Activated CD4-positive, alpha-beta T cell treated with anti-CD3 and anti-CD28 coated beads, Interleukin-2, amount 50 U/mL, for 4 hours (primary cell): ENCODE measurements at places on chromosomes 5 and 9.

- no peak for DNase-seq
Measured at GRCh38 chr9:121750715-121751623, 99.5 kb downstream of the DAB2IP start.

GRCh38 chr5:31382051-31382878 is 149.6 kb downstream of the DROSHA start:
- no peak for DNase-seq

GRCh38 chr9:126439883-126440653 is 113.4 kb downstream of the MVB12B start:
- no peak for DNase-seq

GRCh38 chr9:16293610-16294009 is 576.9 kb downstream of the BNC2 start:
- no peak for DNase-seq

DNA sequence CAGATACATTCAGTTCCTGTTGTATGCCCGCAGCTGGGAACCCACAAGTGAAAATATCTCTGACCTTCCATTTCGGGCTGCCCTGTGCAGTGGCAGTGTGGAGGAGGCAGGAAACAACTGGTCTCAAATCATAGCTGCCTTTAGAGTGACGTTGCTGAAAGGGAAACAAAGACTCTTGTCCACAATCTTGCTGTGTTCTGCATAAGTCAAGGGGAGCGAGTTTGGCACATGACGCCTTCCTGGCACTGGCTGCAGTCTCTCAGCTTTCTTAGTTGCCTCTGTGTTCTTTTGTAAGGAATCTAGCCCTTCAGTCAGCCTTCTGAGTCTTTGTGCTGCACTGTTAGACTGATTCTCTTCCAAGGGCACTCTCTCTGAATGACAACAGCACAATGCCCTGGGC is 24.0 kb downstream of the ADAMTS16 start:
- DNase-seq = no peak

DNA sequence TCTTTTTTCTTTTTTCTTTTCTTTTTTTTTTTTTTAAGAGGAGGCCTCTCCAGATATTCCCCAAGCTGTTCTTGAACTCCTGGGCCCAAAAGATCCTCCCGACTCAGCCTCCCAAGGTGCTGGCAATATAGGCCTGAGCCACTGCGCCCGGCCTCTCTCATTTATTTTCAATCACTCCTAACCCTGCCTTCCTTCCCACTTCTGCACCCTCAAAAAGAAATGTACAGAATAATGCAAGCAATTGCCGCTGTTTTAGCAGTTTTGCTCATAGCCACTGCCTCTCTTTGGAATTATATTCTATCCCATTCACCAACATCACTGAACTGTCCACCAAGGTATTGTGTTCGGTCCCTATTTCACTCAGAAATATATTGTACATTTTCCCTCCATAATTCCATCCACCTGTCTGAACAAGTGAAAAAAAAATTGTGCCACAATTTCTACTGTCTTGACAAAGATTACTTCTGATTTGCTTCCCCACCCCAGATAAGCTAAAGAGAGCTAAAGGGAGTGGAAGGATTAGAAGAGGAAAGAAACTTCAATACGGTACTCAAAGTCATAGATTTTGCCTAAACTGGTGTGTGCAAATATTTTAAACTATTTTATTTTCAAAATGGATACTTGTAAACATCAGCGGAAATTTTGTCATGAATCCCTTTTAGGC is 1.9 kb downstream of the FNBP1 start:
- no peak for DNase-seq

DNA sequence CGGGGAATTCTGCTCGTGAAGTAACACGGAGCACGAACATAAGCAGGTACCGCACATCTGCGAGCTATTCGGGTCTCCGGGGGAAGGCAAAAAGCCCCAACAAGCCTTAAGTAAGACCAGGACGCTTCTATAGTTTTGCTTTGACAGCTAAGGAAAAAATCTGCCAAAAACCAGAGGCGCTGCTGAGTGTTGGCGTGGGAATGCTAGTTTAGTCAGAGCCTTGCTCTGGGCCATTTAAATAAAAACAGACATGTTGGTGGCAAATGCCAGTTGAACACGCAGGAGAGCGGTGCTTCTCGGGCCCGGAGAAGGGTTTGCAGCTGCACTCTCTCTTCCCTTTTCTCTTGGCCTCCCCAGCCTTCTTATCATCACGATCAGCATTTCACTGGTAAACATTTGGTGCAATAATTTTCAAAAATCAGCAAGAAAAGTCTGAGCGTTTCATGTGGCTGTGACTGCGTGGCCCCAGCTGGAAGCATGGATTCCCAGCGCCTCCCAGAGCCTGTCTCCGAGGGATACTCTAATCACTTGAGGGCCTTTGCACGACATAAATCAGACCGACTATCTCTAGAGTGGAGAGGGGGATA is 6.4 kb upstream of the NOTCH1 start:
- no peak for DNase-seq

DNA sequence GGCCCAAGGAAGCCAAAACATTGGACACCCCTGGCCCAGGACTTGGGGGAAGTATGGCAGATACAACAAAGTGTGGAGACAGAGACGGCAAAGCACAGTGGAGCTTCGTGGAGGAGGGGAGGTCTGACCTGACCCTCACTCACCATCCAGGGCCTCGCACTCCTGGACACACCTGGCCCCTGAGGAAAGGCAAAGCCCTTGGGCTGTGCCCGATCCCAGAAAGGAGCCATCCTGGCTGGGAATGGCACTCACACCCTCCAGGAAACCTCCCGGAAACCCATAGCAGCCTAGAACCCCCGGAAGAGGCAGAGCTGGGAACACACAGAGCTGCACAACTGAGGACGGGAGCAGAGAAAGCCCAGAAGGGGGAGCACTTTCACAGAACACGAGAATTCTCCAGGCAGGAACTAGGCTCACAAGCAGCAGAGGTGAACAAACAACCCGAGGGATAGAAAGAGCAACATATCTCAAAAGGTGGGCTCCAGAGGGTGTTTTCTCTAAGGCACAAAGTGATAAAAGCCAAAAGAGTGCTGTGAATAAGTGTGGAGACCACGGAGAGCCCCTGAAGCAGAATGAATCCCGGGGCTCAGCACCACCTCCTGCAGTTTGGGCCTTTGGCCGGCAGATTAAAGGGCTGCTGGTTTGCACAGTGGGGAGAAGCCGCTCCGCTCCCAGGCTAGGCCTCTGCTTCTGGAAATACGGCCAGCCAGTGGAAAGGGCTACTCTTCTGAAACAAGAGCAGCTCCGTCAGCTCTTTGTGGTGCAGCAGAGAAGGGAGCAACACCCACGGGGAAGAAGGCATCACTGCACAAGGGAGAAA is 108.2 kb downstream of the UBE2R2 start:
- no peak for DNase-seq

DNA sequence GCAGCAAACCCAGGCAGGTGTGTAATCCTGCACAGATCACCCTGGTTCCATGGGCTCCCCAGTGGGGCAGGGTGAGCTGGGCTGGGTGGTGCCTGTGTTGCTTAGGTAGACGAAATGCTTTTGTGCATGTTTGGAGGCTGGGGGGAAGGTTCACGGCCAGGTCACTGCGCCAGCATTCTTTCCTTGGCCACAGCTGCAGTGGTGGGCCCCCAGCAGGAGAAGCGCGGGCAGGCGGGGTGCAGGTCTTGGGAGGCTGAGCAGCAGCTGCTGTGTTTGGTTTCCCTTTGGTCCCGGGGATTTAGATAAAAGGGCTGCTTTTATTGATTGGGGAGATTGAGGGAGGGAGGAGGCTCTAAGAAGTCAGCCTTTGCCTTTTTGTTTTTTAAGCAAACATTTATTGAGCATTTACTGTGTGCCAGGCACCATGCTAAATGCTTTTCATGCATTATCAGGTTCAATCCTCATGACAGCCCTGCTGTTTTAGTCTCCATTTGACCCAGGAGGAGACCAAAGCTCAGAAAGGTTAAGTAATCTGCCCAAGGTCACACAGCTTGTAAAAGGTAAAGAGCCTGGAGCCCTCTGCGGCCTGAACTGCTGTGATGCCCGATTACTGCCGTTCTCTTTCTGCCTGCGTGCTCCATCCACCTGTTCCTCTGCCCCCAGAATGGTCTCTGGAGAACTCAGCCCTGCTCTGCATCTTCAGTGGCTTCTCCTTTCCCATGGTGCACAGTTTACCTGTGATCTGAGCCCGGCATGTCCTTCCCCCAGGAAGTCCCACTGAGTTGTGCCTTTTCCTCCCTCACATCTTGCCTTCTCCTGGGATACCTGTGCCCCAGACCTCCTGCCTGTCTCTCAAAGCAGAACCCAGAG is 94.4 kb downstream of the MACROH2A1 start:
- DNase-seq = no peak

DNA sequence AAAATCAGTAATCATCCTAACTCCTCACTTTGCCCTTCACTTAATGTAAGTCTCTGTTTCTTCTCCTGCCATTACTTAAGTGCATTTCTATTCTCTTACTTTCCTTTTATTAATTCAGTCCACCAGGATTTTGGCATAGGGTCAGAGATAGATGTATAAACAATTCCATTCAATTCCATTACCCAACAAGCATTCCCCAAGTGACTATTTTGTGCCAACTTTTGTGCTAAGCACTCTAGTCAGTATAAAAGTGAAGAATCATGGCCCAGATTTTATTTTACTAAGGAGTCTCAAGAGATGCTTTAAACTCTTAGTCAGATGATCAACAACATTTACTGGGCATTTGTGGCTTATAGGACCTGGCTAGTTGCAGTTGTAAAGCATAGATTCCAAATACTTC is 159.3 kb downstream of the DMAC1 start:
- DNase-seq = no peak

DNA sequence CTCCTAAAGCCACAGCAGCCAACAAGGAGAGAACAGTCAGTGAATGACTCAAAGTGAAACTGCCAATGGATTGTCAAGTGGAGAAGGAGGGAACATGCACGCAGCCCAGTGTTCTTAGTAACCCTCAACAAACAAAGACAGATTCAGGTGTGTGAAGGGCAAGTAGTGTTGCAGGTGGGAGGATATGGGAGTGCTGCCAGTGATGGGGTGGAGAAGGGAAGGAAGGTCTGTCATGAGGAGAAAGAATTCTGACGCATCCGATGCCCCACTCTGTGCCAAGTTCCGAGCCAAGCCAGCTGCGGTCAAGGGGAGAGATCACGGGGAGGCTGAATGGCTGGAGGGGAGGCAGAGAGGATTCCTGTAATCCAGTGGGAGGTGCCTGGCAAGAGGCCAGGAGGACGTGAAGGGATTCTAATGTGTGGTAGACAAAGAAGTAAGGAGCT is 56.5 kb downstream of the CAST start:
- DNase-seq = no peak

DNA sequence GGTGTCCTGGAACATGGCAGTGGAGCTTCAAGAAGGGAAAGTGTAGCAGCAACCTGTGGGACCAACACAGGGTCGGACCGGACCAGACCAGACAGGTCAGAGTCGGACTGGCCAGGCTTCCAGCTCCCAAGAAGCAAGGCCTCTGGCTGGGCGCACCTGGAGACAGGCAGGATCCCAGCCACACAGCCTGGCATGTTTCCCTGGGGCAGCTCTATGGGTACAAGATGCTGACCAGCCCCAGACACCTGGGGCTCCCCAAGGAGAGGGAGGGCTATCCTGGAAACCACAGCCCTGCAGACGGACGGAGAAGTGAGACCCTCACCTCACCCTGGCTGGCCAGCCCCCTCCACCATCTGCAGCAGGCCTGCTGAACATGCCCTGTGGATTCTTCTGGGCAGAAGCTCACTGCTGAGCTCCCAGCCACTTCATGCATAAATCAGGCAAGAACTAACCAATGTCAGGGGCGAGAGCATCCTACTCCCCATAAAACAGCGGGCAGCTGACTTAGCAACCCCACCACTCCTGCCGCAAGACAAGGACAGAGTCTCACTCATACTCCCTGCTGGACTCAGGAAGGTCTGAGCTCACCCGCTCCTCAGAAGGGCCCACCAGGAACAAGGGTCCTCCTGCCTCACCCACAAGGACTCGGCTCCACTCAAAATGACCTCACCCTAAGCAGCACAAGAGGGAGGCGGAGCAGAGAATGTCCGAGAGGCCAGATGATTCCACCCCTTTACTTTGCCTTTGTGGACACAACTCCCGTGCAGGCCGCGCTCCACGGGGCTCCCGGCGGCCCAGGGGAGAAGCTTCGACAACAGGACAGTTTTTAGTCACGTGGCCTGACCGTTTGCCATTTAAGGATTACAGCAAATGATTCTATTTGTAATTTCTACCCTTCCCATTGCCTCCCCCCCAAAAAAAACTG is 2.9 kb upstream of the DPH7 start:
- DNase-seq = no peak

DNA sequence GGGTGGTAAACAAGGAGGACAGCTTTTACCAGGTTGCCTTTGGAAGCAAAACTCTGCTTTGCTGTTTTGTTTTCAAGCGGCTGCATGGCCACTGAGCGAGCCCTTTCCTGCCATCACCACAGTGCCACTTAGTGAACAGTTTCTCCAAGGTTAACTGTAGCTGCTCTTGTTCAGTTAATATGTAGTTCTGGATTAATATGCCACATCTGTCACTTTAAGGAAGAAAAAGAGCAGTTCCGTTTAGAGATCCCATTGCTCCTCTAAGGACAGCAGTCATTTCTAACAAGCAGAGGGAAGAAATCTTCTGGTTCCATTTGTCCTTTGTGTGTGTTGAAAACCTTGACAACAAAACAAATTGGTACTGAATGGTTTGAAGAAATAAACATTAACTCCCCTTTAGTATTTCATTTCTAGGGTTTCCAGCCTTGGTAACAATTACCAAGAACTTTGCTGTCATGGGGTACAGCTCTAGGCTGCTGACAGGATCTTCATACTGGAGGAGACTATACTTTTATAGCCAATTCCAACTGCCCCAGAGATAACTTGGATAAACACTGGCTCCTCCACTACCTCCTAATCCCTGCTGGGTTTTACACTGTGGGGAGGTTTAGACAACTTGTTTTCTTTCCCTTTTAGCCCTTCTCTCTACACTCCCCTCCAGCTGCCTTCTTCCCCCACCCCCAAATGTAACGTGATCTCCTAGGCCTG is 10.3 kb upstream of the ABL1 start:
- DNase-seq = no peak

DNA sequence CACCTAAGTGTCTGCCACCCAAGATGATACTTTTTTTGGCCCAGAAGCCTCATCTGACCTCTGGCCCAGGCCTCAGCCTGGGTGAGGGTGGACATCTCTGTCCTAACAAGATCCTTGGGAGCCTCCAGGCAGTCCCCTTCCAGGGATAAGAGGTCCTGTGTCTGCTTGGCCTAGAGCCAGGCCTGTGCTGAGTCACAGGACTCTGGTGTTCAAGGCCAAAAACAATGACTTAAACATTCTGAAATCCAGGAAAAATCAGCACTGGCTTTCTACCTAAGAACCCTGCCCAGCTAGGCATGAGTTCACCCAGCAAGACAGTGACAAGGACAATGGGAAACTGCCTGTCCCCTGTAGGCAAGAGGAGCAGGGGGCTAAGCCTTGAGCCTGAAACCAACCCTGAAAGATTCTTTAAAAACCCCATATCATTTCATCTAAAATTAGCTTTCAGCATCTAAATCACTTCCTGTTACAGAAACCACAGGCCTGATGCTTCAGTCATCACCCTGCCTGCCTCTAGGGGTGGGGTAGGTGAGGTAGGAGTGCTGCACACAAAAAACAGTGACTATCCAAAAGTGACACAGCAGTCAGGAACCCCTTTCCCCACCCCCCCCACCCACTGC is 29.9 kb downstream of the CSF2 start:
- DNase-seq = peak; percentile 66

DNA sequence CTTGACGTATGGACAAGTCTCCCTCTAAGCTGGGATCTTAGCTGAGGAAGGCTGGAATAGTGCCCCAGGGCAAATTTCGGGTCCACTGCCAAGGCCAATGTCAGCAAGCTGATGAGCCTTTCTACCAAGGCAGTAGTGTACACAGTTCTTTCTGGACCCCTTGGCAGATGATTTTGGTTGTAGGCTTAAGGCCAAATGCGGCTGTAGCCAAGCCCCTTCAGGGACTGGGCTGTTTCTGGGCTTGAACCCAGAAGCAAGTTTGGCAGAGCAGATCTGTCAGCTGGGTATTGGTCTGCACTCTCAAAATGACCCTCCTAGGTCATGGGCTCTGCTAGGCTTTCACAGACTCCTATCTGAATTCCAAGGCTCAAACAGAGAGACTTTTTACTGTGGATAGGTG is 121.6 kb downstream of the ADAMTSL1 start:
- no peak for DNase-seq
